ENCODE measurements at places on chromosomes 7 and 10. TPM values are rescaled to one million over a fixed set of nuclear protein-coding genes. Genes with fewer than 3 reads are reported as not detected.
A peak's percentile ranks its signal among the peaks of the same experiment; 100 is the strongest.

DNA sequence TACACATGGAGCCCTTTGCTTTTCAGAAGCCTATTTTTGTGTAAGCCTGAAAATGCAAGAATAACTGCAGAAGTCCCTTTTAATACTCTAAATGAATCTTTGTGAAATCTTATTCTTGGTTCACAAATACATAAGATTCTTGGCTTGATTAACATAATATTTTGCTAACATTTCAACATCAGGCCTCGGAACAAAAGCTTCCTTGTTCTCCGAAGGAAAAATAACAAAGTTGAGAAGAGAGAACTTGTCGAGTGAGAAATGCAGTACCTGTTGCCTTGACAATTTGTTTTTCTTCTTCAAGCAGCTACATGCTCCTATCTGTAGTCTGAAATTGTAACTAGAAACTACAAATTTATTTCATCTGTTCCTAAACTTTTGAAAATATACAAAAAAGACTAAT is 8.5 kb downstream of the NT5C2 start:
- peak; percentile 40 for DNase-seq

DNA sequence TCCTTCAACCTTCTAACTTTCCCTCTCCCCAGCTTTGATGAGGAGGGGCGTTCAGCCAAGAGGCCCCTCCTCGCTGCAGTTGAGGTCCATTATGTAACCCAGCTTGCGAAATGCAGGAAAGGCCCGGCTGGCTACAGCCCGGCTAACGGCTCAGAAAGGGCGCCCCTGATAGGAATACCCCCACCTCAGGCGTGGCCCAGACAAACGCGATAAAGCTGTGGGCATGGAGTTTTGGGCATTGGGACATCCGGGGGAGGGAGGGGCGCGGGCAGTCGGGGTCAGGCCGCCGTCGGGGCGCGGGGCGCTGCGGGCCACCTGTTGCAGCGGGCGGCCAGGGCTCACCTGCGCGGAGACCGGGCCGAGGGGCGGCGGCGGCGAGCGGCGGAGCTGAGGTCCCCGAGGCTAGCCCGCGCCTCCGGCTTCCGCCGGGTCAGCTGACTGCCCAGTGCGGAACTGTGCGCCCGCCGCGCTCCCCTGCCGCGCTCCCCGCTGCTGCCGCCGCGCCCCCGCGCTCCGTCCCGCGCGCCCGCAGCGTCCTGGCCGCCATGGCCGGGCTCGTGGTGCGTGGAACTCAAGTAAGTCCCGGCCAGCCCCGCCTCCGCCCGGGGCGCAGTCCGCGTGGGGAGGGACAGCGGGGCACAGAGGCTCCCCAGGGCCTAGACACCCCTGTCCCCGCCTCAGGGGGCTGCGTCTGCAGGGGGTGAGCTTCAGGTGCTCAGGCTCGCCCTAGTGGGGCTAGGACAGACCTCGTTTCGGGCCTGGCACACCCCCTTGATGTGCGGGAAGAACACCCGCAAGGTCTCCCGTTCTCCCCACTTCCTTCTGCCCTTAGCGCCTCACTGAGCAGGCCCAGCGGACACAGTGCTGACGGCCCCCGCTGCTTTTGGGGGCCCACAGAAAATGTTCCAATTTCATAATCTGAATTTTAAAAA is at the start of gene LRMDA:
Gene LRMDA, plus strand, starts transcription at position 445 of the 932 bp plus-strand sequence.
- DNase-seq, result peak; percentile 58

GRCh38 chr7:135774284-135774683 is 25.7 kb upstream of the FAM180A start:
- no peak for DNase-seq

GRCh38 chr10:59901470-59901869 is 4.9 kb downstream of the CCDC6 start:
- DNase-seq, result no peak

- no peak for DNase-seq
Observed at GRCh38 chr7:51592842-51593599, 276.4 kb upstream of the COBL start.

GRCh38 chr7:5132539-5132938 is 57.5 kb upstream of the WIPI2 start:
- no peak for DNase-seq

DNA sequence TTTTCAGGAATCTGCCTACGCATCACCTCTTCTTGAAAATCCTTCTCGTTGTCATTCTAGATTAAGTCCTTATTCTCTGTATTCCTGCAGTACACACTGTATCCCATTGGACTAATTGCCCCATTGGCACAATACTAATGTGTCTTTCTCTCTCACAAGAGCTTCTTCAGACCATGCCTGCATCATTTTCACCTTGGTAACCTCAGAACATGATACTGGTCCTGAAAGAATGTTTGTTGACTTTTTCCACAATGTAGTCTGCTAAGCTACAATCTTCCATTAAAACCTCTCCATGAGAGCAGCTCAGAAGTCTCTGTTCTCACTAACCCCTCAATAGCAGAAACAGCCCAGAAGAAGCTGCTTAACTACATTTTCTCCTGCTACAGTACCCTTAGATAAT is 270.7 kb downstream of the PCDH15 start:
- no peak for DNase-seq

- DNase-seq, result no peak
Observed at GRCh38 chr10:21039721-21040120, 142.6 kb upstream of the NEBL start.

GRCh38 chr10:78302739-78302988 is 269.0 kb downstream of the RPS24 start:
- DNase-seq, result no peak

GRCh38 chr7:145692237-145692950 is 424.2 kb upstream of the CNTNAP2 start:
- no peak for DNase-seq

DNA sequence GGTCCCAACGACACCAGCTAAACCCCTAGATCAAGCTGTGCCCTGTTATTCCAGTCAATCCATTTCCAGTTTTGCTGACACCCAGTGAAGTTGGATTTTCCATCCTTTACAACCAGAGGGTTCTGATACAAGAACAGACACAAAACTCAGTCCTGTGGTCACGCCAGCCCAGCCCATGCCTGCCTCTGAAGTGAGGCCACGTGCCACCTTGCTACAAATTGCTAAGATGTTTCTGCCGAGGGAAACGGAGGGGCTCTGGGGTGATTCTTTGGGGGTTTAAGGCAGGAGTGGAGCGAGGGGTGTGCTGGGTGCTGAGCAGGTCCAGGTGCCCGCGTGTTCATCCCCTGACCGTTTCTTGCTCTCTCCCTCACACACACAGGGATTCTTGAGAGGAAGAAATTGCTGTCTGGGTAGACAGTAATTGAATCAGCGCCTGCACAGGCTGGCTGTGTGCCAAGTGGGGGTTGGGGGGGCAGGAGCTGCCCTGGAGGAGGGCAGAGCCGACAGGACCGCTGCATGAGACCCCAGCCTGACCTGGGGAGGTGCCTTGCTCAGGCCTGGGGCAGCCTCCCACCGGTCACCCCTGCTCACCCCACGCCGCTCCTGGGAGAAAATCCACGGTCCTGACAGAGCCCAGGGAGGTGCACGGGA is 38.1 kb downstream of the ADAP1 start:
- DNase-seq, result no peak

DNA sequence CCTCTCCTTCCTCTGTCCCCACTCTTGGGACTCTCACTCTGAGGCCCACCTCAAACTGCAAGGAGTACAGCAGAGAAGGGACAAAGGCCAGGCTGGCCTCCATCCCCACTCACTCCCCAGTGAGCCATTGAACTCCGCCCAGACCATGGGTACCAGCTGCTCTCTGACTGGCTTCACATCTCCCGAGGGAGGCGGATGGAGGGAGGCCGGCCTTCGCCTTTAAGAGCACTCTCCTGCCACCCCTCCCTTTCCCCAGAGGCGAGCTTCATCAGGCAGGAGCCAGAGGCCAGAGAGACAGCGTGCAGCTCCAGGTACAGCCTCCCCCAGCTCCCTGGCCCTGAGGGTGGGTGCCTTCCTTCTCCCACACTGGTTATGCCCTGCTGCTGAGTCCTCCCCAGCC is 1.8 kb upstream of the LDB3 start:
- DNase-seq, result no peak

- peak; percentile 97 for DNase-seq
Observed at GRCh38 chr7:117323851-117324711, 1.2 kb upstream of the WNT2 start.

- DNase-seq, result no peak
Observed at GRCh38 chr7:151175793-151176311, 8.4 kb upstream of the GBX1 start.

- no peak for DNase-seq
Observed at GRCh38 chr10:10828623-10829022, 189.0 kb upstream of the CELF2 start.

DNA sequence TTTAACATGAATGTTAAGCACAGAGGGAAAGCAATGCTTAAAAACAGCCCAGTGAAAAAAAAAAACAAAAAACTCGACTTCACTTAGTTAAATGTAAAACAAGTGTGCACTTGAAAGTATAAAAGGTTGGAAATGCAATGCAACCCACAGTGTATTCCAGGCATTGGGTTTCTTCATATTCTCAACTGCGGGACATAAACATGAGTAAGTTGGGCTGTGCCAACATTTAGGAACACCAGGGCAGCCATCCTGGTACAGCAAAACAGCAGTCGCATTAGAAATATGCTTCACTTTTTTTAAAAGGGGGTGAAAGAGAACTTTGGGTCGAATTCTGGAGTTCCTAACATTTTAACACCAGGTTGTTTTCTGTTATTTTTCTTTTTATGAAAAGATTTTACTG is 937 bp downstream of the STEAP1 start:
- DNase-seq, result peak; percentile 37

- DNase-seq, result no peak
Observed at GRCh38 chr10:34339816-34340553, 475.1 kb downstream of the PARD3 start.

DNA sequence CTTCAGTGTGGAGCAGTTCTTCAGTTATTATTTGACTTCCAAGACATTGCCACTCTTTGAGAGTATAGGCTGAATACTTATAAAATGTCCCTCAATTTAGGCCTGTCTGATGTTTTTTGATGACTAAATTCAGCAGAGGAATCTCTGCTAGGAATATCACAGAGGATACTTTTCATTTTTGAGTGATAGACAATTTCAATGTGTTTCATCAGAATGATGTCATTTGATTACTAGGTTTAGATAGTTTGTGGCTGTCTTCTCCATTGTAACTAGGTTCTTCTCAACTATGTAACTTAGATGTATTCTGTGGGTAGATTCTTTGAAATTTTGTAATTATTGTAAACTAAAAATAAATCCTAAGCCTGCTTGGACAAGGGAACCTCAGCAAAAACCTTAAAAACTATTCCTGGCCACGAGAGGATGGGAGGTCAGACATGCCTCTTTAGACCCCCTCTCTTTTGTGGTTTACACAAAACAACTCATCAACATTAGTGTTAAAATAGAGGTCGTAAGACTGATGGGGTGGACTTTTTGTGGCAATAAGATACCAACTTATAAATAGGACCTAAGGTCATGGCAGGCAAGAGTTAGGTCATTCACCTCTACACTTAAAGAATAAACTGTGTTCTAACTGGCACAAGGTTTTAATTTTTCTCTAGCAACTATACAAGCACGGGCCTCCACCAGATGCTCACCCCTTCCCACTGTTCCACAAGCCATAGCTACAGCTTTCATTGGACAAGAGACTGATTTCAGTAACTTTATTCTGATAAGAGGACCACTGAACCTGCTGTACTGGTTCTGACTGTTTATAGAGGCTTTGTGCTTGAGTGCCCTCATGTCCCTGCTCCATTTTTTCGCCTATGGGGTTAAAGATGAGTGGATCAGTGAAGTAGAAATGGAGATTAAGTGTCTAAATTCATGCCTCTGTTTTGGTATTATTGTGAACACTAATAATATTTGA is 33.7 kb downstream of the CYP2C8 start:
- no peak for DNase-seq

DNA sequence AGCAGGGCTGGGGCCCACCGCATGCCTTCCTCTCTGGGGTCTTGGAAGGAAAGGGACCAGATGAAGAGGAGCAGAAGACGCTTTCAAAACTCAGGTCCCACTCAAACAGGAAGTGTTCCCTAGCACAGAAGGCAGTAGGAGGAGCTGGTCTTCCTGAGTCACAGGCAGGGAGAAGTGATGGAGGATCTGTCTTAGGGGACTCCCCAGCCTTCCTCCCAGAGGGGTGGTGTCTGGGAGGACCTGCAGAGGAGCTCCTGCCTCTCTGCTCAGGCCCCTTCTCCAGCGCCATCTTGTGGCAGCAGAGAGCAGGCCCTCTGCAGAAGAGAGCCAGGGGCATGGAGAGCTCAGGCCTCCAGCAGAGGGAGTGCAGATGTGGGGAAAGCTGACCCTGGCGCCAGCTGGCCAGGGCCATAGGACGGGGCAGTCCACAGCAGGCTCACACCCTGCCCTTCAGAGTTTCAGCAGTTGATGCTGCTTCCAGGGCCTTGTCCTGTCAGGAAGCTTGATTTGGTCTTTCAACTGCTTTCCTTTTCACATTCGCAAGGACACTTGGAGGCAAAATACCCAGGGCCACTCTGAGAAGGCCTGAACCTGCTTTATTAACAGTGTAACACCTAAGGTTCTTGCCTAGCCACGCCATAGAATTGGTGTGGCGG is 62.2 kb upstream of the TARP start:
- DNase-seq, result peak; percentile 88

DNA sequence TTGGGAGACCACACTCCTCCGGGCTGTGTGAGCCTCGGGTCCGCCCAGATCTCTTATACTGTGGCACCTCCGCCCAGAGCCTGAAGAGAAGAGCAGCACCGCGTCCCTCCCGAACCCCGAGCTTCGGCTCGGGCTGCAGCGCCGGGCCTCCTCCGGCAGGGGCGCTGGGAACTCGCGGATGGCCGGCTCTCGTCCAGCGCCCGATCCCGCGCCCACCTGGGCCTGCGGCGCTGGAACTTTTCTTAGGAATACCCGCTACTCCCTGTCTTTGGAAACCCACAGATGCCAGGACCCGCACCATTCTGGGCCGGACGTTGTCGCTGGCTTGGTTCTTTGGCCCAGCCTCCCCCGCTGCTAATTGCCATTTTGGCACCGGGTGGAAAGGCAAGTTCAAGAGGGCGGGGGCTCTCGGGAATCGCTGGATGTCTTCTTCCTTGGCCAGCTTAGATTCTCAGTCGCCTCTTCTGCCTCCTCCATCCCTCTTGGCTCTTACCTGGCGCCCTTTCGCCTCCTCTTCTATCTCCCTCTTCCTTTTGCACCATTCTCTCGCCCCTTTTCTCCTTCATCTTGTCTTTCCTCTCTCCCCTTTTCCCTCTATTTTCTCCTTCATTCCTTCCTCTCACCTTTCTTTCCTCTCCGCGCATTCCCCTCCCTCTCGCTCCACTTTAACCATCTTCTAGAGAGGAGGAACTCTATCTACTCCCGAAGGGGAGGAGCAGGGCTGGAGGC is 2.1 kb upstream of the SORCS3 start:
- no peak for DNase-seq

GRCh38 chr10:24533981-24534380 is 189.7 kb downstream of the ARHGAP21 start:
- DNase-seq, result no peak

CRHR2 gene
- total RNA-seq, result not detected

PILRA gene
- 0.27 TPM for total RNA-seq

ASCC1 gene
- total RNA-seq, result 44.4 TPM

PLCE1 gene
- 4.2 TPM for total RNA-seq

SPDYE1 gene
- total RNA-seq, result not detected

DRGX gene
- not detected for total RNA-seq

COPS6 gene
- 83.7 TPM for total RNA-seq

Data from fibroblast of the aortic adventitia (primary cell).